ENCODE measurements at places on chromosomes 11 and 22.

DNA sequence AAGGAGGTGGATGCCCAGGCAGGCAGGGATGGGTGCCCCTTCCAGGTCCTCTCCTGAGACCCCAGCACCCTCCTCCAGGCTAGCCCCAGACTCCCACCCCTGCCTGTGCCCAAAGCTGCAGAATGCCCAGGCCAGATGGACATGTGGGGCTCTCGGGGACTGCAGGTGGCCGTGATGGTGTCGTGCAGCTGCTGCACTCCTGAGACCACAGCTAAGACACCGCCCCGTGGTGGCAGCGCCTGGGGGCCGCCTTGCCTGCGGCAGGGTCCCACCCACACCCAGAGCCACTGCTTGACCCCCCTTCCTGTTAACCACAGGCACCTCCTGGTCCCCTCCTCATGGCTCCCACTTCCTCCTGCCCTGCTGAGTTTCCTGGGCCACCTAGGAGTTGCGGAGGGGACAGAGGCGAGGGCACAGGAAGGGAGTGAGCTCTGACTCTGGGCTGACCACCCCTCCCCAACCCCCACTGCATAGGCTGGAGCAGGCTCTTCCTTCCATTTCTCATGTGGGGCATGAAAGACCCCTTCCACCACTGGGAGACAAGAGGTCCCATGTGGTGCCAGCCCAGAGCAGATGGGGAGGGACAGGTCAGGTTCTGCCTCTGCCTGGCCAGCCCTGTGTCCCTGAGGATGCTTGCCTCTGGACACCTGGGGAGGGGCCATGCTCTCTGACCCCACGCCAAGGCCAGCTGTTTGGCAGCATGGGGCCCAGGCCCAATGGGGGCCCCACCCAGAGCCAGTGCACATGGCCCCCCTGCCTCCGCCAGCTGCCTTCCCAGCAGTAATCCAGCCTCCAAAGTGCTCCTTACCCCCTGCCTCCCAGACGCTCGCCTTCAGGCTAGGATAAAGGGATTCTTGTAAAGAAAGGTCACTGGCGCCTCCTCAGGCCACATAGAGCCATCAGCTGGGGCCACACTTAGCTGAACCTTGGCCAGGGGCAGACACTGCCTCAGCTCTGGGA lies 29.3 kb downstream of the OSBPL5 start:
- DNase-seq: no peak

DNA sequence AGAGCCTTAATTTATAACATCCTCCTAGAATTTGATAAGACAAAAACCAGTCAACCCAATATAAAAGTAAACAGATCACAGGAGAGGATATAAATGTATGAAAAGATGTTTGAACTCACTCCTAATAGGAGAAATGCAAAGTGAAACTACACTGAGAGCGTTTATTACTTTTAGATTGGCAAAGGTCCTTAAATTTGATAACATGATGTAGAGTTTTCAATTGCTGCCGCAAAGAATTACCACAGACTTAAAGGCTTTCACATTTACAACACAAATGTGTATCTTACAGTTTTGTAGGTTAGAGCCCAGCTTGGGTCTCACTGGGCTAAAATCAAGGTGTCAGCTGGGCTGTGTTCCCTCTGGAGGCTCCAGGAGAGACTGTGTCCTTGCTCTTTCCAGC lies 9.1 kb upstream of the POU2AF2 start:
- DNase-seq: no peak

GRCh38 chr22:23542933-23543332 lies 37.2 kb downstream of the IGLL1 start:
- no peak for DNase-seq

GRCh38 chr11:63494975-63495374 lies 4.0 kb upstream of the PLAAT5 start:
- DNase-seq: no peak

GRCh38 chr11:69151836-69152235 lies 3.9 kb upstream of the SMIM38 start:
- no peak for DNase-seq

- DNase-seq: no peak
Observed at GRCh38 chr22:28091486-28091885, 172.4 kb upstream of the PITPNB start.

DNA sequence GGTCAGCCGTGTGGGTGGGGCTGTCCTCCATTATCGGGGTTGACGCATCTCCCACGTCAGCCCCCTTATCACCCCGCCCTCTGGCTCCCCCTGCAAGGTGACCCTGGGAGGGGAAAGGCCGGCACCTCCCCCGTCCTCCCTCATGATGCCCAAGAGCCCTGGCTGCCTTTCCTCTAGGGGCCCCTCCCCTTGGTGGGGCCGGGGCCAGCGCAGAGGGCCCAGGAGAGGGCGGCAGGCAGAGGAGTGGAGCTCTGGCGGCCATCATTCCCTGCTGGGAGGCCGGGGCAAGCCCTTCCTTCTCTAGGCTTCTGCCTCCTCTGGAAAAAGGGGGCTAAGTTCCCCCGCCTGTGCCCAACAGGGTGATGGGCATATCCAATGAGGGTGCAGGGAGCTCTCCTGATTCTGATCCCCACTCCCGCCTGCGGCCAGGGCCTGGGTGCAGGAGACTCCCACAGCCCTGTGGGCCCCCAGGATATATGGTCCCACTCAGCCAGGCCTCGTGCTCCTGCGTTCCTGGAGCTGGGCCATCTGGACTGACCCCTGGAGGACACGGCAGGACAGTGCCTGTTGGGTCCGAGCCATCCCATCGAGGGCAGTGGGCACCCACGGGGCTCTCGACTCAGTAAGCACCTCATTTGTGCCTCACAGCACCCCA lies 12.3 kb downstream of the MYRF start:
- DNase-seq: no peak

DNA sequence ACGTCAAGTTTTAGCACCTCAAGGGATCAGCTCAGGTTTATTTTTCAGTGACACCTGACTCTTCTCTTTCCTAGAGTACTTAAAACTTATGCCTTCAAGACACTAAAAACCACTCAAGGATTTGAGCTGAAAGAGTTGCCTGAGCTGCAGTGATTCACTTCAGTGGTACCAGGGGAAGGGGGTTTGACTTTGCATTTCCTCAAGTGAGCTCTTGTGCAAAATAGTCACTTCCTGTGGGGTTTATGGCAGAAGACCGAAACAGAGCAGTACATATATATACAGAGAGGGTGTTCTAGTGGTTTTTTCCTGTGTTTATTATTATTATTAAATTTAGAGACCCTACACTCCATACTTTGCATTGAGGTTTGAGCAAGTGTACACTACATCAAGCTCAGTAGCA lies 60.7 kb downstream of the DBX1 start:
- no peak for DNase-seq

DNA sequence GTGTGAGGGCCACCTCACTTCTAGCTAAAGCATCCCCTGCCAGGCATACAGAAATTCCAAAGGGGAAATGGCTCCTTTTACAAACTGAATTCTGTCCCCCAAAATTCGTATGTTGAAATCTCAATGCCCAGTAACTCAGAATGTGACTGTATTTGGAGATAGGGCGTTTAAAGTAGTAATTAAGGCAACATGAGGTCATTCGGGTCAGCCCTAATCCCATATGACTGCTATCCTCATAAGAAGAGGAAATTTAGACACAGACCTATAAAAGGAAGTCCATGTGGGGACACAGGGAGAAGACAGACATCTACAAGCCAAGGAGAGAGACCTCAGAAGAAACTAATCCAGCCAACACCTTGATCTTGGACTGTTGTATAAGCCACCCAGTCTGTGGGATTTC lies 119.1 kb downstream of the CHST1 start:
- DNase-seq: no peak

DNA sequence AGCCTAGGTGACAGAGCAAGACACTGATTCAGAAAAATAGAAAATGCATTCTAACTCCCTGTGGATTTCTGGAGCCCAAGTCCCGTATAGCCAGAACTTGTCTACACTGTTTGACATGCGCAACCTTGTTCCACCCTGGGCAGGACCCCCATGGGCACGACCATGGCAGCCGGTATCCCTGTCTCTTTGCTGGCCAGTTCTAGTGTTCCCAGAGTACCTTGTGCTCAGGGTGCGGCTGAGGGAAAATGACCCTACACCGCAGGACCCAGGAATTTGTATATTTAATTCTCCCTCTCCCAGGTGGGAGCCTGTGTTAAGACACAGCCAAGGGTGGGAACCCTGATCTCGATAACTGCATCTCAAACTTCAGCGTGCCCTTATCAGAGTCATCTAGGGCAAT lies 36.7 kb upstream of the RIC3 start:
- DNase-seq: no peak

- no peak for DNase-seq
Observed at GRCh38 chr11:1088927-1089737, 14.5 kb downstream of the MUC2 start.

- no peak for DNase-seq
Observed at GRCh38 chr11:46273511-46274205, 3.8 kb upstream of the CREB3L1 start.

DNA sequence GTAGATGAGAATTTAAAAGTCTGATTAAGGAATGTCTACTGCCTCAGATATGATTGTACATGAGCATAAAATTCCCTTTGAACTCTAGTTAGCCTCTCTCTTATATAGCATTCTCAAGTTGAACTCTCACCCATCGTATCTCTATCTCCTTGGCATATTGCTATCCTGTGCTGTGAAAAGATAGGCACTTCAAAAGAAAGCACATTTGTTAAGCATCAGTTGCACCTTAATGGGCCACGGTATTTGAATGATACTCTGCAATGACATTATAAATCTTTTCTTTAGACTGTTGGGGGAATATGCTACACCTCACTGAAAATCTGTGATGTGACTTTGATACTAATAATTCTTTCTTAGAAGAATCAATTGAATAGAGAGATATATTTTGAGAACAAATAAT lies 570.7 kb downstream of the JRKL start:
- DNase-seq: no peak

GRCh38 chr22:49959782-49960158 lies 802 bp upstream of the PIM3 start:
- DNase-seq: no peak

DNA sequence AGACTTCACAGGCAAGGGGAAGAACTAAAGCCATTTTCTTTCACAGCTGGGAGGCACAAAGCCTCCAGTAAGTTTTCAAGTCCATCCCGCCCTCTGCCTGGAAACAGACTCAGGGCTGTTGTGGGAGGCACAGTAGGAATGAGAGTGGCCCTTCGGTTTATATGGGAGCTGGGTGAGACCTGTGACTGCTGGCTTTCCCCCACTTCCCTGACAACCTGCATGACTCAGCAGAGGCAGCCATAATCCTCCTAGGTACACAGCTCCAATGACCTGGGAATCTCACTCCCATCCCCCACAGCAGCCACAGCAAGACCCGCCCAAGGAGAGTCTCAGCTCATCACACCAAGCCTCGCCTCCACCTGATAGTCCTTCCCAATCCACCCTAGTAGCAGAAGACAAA lies 12.1 kb upstream of the TMEM45B start:
- DNase-seq: no peak

DNA sequence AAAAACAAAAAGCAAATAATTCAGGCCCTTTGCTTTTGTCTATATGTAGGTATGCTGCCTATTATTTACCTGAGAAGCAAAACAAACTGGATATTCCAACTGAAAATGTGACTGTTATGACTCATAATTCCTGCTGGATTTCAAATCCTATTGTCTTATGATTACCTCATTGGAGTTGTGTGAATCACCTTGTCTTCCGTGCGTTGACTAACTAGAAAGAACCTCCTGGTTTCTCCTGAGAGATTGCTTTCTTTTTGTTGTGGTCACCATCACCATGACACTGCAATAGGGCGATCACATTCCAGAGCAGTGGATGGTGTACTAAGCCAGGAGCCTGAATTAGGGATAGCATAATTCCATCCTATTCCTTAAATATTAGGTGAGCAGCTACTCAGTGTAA lies 23.0 kb upstream of the EXPH5 start:
- peak; percentile 98 for DNase-seq

- DNase-seq: no peak
Observed at GRCh38 chr11:102924851-102925380, 30.6 kb downstream of the MMP13 start.

DNA sequence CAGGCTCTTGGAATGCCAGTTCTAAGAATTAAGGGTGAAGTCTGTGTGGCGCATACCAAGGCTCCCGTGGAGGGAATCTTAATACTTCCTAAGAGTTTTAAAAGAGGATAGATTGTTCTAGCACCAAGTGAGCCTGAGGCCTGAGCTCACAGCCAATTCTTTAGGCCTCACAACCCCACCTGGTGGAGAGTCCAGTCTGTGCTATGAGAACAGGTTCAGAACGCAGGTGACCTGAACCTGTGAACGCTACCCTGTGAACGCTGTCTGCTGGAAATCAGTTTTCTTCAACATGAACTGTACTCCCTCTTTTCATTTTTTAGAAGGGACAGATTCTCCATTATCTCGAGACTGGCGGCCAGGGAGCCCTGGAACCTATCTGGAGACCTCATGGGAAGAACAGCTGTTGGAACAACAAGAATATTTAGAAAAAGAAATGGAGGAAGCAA lies 43.2 kb upstream of the DLAT start:
- DNase-seq: no peak

DNA sequence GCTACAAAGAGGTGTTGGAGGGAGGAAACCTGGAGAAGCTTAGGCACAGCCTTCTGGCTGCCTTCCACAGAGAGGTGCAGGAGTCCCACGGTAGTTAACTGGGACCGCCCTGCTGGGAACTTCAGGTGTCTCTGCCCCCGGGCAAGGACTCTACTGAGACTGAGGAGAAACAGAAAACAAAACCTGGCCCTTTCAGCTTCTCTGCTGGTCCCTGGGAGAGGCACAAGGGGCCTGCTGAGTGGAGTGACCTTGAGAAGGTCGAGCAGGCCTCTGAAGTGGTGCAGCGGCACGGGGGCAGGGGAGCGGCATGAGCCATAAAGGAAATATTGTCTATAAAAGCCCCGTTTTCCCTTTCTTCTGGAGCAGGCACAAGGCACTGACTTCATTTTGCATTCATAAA lies 38.9 kb downstream of the NTM start:
- DNase-seq: no peak

GRCh38 chr11:126414615-126415014 lies 59.1 kb downstream of the ST3GAL4 start:
- DNase-seq: no peak

GRCh38 chr22:30262917-30263741 lies 3.5 kb downstream of the OSM start:
- DNase-seq: peak; percentile 18

GRCh38 chr11:122310766-122311165 lies 194.8 kb upstream of the BLID start:
- no peak for DNase-seq

- DNase-seq: no peak
Observed at GRCh38 chr11:42311514-42311913, 852.1 kb upstream of the LRRC4C start.

GRCh38 chr11:109046284-109046992 lies 375.6 kb upstream of the C11orf87 start:
- DNase-seq: no peak

GRCh38 chr11:111785076-111785475 lies 18.9 kb upstream of the PPP2R1B start:
- DNase-seq: no peak

DNA sequence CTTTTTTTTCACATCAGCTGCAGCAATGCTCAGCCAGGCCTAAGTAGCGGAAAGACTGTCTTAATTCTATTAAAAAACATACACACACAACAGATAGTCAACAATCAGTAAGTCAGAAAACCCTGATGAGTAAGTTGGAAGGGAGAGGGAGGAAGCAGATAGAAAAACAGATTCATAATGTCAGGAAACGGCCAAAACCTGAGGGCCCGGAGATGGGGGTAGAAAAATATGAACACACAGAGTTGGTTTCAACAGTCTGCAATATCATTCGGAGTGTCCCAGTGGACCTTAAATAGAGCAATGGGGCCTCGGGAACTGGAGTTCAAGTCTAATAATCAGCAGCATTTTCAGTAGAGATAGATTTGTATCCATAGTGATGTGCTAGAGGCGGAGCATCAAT lies 14.8 kb downstream of the LRRC55 start:
- DNase-seq: no peak
